ENCODE measurements at places on chromosomes 13 and 19.

- DNase-seq = no peak
Observed at GRCh38 chr19:53877361-53877766, 4.6 kb upstream of the PRKCG start.

DNA sequence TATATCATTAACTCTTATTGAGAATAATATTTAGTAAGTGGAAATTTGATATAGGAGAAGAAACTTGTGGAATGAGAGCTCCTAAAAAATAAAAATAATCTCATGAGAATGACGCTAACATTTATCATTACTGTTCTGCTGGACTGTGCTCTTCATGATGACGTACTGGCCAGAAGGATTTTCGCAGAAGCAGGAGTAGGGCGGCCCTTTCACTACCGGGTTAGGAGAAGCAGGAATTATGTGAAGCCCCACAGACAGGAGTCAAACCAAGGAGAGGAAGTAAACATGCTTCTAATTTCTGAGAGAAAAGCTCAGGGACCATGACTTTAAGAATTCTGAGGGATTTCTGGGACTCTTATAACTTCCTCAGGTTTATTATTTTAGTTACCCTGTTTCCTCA lies 195.1 kb downstream of the VWA8 start:
- DNase-seq = peak; percentile 23

GRCh38 chr19:18202778-18203407 lies 949 bp downstream of the RAB3A start:
- DNase-seq = no peak

DNA sequence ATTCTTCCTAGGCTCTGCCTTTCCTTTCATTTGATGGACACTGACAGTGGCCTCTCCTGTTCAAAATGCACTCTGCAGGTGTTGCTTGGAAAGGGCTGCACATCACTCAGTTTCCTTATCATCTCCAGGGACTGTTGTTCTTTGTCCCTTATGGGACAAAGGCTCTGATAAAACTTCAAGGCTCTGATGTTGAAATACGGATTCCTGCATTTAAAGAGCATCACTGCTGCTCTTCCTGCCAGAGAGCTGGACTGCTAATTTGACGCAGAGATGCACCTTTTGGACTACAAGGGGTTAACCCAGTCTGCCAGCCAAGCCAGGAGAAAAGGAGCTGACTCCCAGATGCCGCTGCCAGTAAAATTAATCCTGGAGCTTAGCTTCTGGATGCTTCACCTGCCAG lies 952.1 kb downstream of the DIAPH3 start:
- DNase-seq = no peak

GRCh38 chr19:9552536-9553274 lies 14.3 kb upstream of the ZNF426 start:
- DNase-seq = no peak

- no peak for DNase-seq
Observed at GRCh38 chr13:80441968-80442367, 101.0 kb upstream of the SPRY2 start.

GRCh38 chr19:13139633-13140311 lies 10.4 kb downstream of the STX10 start:
- no peak for DNase-seq

DNA sequence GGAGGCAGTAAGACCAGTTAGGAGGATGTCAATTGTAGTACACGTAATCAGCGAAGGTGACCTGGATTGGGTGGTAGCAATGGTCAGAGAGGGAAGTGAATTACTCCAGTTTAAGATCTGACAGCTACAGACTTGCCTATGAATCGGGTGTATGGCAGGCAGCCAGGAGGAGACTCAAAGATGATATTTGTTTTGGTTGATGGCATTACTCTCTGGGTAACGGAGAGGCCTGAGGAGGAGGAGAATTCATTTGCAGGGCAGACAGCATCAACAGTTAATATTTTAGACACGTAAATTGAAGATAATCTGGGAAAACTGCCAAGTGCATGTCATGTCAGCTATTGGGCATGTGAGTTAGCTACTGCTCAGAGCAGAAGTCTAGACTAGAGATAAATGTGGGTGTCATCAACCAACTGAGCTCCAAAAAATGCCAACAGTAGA lies 109.2 kb downstream of the SGCG start:
- DNase-seq = peak; percentile 69

DNA sequence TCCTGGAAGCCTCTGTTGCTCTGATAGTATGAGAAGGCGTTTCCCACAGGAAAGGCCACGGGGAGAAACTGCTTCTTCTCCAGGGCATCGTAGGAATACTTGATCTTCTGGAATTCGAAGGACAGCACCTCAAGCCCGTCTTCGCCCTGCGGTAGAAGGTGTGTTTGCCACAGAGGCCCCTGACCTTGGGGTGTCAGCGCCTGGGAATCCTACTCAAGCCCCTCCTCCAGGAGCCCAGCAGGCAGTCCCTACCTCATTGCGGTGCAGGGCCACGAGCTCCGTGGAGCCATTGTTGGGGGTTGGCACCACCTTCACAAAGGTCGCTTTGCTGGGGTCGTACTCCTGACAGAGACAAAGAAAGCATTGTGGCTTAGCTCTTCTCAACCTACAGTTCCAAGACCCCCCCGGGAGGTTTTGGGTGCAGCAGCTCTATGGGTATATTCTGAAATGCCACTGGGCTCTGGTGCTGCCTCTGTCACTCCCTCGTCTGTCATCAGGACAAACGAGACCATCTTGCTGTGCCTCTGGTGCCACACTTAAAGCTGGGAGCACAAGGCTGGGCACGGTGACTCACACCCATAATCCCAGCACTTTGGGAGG lies 3.7 kb downstream of the ATP13A1 start:
- DNase-seq = no peak

DNA sequence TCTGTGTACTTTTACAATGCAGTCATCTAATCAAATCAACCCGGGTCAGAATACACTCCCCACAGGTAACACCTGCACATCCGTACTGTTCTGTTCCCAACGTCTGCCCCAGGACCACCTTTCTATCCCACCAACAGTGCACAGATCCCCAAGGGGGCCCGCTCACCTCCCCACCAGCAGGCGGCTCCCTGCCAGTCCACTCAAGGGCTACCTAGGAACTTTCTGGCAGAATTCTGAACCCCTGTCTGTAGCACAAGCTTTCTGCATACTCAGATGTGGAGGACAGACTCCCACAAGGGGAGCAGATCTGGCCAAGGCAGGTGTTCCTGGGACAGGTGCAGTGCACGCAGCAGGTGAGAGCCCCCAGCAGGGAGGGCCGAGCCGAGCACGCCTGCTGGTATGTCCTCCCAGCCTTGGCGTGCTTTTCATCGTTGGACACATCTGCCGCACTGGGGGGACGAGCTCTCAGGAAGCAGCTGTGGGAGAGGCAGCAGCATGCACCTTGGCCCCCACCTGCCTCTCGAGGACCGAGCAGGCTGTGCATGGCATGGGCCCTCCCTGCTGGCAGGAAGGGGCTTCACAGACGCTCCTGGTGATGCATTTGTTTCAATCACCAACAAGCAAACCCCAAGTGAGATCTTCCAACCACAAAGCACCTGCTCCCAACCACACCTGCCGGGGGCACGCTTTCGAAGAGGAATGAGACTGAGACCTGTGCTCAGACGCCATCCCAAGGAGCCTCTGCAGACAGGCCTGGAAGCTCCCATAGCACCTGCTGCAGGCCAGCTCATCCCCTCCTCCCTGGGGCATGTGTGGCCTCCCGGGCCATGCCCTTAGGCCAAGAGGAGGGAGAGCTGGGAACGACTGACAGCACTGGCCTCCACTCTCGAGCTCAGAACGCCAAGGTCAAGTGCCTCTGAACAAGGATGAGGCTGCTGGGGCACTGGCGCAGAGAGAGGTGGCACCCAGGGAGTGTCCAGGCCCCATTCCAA lies 35.9 kb downstream of the RAB20 start:
- DNase-seq = no peak

DNA sequence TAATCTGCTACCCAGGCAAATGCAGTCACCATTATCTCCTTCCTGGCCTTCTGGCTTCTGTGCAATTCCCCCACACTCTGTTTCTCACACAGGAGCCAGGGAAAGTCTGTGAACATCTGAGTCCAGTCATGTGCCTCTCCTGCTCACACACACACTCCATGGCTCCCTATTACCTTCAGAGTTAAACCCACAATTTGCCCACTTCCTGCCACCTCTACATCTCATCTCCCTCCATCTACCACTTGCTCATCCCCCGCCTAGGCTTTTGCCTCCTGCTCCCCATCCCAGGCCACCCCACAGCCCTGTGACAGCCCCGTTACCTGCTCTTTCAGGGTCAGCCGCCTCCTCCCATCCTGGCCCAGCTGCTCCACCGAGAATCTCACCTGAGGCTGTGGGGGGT lies 13.5 kb downstream of the IL12RB1 start:
- no peak for DNase-seq

GRCh38 chr13:43295825-43296564 lies 272.6 kb downstream of the DNAJC15 start:
- no peak for DNase-seq

- DNase-seq = no peak
Observed at GRCh38 chr19:3792114-3792513, 5.9 kb upstream of the MATK start.

GRCh38 chr13:43558939-43559338 lies 227.8 kb downstream of the ENOX1 start:
- DNase-seq = no peak

Measured in choroid plexus epithelial cell (primary cell).